T47D (cell line): ENCODE measurements at places on chromosomes 5 and 9.

DNA sequence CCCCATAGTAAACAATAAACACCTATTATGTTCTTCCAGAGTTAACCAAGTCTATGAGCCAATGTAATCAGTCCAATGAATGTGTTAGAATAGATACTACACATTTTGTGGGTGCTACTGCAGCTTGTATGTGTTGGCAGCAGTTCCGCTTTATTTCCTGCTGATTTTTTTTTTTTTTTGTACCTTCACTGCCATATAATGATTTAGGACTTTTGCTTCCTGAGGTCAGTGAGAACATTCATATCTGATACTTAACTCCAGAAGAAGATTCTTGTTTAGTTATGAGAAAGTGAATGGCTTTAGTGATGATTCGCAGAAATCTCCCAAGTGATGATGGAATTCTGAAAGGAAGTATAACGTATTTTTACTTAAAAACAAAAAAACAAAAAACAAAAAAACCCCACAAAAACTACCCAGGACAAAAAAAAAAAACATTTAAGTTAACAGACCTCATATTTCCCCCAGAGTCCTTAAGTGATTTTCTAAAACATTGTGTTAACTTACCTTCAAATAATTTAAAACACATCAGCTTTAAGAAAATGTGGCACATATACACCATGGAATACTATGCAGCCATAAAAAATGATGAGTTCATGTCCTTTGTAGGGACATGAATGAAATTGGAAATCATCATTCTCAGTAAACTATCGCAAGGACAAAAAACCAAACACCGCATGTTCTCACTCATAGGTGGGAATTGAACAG lies 24.7 kb upstream of the LMNB1 start:
- DNase-seq: no peak

DNA sequence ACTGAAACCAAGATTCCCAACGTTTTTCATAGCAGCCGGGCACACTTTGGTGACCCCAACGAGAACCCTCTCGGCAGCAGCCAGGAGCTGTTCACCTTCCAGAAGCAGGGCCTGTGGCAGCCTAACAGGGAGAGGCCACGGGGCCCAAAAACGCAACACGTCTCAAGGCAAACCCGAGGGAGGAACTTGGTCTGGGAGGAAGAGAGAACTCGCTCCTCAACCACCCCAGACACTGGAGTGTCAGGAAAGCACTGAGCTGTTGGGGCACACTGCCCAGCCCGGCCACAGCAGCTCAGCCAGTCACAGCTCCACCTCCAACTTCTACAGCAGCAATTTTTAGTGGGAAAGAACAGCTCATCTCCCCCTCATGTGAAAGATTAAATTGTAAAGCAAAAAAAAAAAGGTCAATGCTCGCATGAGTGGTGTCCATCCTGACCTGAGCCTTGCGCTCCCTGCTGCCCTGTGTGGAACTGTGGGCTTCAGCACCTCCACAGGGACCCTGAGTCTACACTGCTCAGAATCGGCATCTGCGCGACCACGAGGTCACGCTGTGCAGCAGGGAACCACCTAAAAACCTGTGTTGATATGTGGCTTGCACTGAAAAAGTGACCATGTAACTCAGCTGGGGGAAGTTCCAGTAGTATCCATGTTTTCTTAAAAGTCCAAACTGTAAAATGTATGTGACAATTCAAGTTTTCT lies 55.0 kb downstream of the IPPK start:
- DNase-seq: no peak

GRCh38 chr5:89191374-89191773 lies 308.4 kb upstream of the MEF2C start:
- DNase-seq: no peak

DNA sequence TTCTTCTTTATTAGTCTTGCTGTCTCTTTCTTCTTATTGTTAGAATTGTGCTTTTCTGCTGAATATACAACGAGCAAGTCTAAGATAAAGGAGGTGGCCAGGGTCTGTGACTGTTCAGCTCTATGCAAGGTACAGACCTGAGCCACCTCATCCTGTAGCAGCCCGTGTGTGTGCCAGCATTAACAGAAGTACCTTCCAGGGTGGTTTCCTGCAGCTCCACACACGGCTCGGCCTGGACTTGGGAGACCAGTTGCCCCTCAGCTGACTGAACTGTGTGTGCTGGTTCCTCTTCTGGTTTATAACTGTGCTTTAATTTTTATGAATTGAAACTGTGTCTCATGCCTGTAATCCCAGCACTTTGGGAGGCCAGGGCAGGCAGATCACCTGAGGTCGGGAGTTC lies 70.5 kb downstream of the FBXL7 start:
- DNase-seq: no peak

DNA sequence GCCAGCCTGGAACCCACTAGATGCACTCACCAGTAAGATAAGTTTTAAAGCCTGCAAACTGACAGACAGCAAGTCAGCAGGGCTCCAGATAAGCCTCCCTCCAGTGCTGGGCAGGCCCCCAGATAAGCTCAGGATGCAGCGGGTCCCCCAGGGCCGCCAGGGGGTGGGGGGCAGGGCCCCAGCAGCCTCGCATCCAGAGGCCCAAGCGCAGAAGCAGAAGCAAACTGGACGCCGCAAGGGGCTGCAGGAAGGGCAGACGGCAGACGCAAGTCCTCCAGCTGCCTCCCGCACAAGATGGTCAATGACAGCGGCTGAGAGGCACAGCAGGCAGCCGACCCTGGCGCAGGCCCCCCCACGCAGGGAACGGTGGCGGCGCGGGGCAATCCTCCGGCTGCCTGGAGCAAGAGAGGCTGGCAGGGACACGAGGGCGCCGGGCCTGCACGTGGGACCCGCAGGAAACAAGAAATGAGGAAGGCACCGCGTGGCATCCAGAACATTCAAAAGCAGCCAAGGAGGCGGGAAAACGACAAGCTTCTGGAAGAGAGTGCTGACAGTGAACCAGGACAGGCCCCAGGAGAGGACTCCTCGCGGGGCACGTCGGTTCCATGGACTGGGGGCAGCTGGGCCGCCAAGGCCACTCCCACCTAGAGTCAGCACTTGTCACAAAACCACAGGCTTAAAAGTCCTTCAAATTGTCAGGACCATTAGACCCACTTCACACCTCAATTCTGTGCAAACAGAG lies 49.8 kb downstream of the ROR2 start:
- DNase-seq: no peak

- DNase-seq: no peak
These were observed 89.7 kb upstream of the SLC44A1 start for GRCh38 chr9:105154723-105155191.

- DNase-seq: no peak
These were observed 146.6 kb downstream of the EFNA5 start for GRCh38 chr5:107524111-107524510.

GRCh38 chr5:143913008-143913752 lies 101.2 kb downstream of the HMHB1 start:
- no peak for DNase-seq

- DNase-seq: peak; percentile 31
These were observed 26.0 kb downstream of the ERCC6L2 start for GRCh38 chr9:95901506-95901905.

DNA sequence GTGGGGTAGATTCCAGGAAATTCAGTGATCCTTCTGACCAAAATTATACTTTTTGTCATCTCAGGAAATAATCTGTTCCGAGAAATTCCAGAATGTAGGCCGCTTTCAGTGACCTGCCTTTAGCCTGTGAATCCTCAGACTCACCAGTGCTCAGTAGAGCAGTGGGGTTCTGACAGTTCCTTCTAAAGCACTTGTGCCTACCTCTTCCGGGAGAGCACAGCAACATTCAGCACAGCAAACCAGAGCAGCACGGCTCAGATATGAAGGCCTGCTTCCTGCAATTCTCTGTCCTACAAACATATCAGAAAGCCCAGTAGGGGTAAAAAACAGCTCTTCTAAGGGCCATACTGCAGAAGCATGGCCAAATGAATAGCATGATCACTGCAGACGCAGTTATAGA lies 15.0 kb downstream of the FANCC start:
- DNase-seq: no peak

- no peak for DNase-seq
These were observed 16.7 kb downstream of the COL15A1 start for GRCh38 chr9:98960409-98960808.

DNA sequence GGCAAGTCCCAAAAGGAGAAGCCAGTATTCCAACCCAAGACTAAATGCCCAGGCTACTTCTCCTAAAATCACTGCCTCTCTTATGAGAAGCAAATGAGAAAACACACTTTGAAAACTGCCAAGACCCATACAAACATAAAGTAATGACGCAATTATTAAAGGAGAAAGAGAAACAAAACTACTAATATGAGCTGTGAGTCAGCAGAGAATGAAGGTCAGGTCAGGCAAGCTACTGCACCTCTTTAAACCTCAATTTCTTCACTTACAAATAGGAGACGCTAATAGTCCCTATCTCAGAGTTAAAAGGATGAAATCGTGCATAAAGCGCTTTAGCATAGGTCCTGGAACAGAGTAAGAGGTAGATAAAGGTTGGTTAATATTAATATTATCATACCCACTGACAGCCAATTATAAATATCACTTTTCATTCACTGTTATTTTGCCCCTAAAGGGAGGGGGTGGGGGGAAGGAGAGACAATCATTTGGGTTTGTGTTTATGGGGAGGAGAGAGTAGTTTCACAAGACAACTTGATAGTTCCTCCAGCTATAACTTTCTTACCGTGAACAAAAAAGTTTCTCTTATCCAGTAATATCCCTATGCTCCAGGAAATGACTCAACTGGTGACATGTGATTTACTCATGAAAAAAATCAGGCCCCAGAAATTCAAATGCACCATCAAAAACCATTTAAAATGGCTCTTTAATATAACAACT lies 3.6 kb downstream of the PSMB7 start:
- DNase-seq: no peak

DNA sequence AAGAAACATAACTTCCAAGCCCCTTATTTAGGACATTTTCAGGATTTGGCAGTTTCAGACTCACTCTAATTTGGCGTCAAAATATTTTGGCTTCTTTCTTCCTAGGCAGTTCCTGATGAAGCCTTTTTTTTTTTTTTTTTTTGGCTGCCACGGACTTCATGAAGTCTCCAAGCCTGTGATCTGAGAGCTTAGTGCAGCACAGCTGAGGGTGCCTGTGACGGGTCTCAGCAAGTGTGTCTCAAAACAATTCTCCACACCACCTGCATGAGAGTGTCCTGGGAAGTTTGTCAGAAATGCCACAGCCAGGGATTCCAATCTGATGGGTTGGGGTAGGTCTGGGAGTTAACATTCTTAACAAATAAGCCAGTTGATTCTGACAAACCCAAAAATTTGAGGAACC lies 6.0 kb upstream of the ESM1 start:
- DNase-seq: no peak

- DNase-seq: peak; percentile 79
These were observed 4.4 kb upstream of the MLANA start for GRCh38 chr9:5886114-5886939.

- DNase-seq: no peak
These were observed 18.5 kb upstream of the RORB start for GRCh38 chr9:74478606-74479005.

- no peak for DNase-seq
These were observed 202.1 kb downstream of the IRX2 start for GRCh38 chr5:2549354-2549753.

GRCh38 chr9:121277026-121277425 lies 9.1 kb downstream of the GSN start:
- DNase-seq: no peak

DNA sequence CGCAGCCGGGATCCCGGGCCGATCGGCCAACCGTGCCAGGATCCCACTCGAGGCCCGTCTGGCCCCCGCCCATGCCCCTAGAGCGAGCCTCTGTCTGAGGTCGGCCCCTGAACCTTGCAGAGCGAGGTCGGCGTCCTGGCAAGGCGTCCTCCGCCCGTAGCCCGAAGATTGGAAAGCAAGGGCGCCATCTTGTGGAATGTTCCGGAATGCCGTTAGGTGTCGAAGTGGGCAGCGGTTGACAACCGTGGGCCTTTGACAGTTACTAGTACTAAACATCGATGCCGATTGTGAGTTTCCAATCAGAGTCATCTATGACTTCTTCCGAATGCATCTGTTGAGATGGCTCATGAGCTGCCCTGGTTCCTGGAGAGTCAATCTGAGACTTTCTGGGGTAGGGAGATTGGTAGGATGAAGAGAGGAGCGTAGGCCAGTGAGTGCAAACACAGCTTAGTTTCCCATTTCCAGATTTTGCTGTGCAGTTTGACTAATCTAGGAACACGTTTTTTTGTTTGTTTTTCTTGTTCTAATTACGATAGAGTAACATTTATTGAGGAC lies 923 bp upstream of the PLK2 start:
- peak; percentile 94 for DNase-seq

- DNase-seq: no peak
These were observed 24.7 kb upstream of the CTNND2 start for GRCh38 chr5:11928909-11929308.

DNA sequence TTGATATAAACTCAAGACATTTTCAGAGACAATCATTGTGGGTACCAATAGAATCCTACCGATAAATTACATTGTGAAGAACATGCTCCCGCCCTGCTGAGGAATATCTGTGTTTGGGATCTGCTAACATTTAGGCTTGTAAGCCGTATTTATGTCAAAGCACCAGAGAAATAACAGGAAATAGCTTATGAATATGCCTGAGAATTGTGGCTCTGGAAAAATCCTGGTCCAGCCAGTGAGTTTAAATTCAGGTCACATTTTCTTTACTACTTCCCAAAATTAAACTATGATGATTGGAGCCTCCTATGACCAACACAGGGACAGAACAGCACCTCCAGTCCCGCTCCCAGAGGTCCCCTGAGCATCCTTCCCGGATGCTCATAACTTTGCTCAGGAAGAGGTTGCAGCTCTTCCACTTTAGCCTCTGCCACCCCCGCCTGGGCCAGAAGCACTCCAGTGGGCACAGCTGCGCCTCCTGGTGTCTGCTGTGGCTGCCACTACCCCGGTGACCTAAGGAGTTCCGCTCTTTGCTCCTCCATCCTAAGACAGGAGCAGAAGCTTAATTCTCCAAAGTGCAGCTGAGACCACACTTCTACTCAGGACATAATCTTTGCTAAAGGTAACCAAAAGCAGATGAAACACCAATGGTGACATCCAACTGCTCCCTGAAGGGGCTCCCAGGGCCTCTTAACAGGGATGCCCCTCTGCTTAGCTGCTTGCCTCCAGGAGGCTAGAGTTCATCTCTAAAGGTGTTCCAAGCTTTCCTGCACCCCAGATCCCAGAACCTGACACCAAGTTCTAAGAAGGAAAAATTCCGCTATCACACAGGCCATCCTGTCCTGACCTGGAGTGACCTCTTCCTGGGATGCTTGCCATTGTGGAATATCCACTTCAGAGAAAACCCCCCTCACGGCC lies 58.8 kb downstream of the SLC1A1 start:
- DNase-seq: peak; percentile 16
